ENCODE measurements at places on chromosomes 11 and 22. TPM values are rescaled to one million over a fixed set of nuclear protein-coding genes. Genes with fewer than 3 reads are reported as not detected.
A peak's percentile ranks its signal among the peaks of the same experiment; 100 is the strongest.

GRCh38 chr22:33853200-33854097 is 66.8 kb downstream of the LARGE1 start:
- H3K36me3 ChIP-seq: no peaks in the 10 kb centered on the region
- peak; percentile 32 for DNase-seq
- H3K4me1 ChIP-seq: no peaks in the 10 kb centered on the region
- H3K27ac ChIP-seq: no peak overlapping the region
- no peaks in the 10 kb centered on the region for H3K27me3 ChIP-seq

DNA sequence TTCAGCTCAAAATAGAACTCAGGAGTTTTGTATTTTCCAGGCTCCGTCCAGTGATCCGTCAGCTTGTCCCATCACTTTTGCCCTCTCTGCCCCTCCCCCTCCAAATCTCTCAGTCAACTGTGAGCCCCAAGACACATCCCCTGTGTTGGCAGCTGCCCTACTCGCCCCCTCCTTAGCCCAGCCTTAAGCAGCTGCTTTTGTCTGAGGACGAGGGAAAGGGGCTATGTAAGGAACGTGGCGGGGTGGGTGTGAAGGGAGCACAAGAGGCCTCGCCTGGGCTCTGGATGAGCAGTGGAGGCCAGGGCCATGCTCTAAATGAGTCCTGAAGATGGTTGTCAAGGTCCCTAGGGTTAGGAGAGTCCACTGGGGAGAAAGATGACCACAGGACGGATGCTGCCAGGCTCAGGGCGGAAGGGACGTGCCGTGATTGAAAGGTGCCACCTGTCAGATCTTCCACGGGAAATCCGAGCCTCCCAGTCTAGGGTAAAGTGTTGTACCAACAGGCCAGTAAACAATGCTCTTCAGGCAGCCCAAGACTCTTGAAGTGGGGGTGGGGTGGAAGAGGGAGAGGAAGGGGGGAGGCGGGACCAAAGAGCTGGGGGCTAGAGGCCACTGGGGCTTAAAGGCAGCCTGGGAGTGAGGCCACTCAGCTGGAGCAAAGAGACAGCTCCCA is at the start of gene SMTNL1:
Gene SMTNL1, plus strand, starts transcription at position 649 of the 673 bp plus-strand sequence. CDS start 5,048 bp downstream, outside the sequence.
- peaks cover 43% of the 10 kb centered on the region for H3K4me1 ChIP-seq
- no peaks in the 10 kb centered on the region for H3K27me3 ChIP-seq
- peak within 1 kb of the TSS; percentile 18 for H3K4me3 ChIP-seq
- peak within 1 kb of the TSS; percentile 58 for H3K27ac ChIP-seq
- H3K36me3 ChIP-seq: no peaks in the 10 kb centered on the region

DNA sequence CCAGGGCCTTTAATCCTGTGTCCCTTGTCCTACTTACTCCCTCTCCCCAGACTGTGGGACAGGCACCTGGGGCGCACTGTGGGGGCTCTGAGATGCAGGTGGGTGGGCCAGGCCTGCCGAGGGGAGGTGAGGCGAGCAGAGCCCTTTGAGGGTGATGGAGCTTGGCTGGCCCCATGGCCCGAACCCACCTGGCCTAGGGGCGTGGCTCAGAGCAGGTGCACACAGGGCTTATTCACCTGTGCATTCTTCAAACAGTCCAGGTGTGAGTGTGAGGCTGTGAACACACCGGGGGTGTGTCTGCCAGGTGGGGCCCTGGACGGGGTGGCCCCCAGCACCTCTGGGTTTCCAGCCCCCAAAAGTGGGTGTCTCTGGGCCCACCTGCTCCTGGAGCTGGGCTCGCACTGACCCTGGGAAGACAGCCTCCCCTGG is 9.0 kb upstream of the MUC5AC start:
- no peak overlapping the region for H3K27ac ChIP-seq
- H3K4me3 ChIP-seq: no peak overlapping the region
- no peak for DNase-seq
- H3K36me3 ChIP-seq: no peaks in the 10 kb centered on the region
- peaks cover 3% of the 10 kb centered on the region for H3K27me3 ChIP-seq
- peaks cover 18% of the 10 kb centered on the region for H3K4me1 ChIP-seq

Gene PYGM
- 8.0 TPM for total RNA-seq

DNA sequence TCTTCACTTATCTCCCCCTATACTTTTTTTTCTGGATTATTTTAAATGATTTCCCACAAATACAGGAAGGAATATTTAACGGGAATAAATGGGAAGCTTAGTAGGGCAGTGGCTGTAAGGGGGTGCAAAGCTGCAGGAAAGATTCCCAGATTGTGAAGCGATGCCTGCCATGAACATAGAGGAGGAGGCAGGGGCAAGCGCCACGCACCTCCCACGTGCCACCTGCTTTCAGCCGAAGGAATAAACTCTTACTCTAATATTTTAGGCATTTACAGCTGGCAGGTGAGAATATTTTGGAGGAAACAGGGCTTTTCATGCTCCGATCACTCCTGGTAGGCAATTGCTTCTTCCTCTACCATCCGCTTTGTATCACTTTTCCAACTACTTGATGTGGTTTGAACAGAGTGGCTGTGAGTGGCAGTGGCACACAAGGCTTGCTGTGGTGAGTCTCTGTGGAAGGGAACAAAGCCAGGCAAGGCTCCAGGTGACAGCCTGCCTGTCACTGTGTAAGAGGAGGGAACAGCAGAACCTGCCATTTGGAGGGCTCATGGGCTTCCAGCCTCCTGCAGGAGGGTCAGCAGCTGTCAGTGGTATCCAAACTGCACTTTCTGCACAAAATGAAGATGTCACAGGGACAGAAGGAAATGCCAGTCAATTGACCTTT is 54.5 kb upstream of the PLET1 start:
- no peak overlapping the region for H3K27ac ChIP-seq
- no peak overlapping the region for H3K4me3 ChIP-seq
- no peaks in the 10 kb centered on the region for H3K36me3 ChIP-seq

- no peaks in the 10 kb centered on the region for H3K36me3 ChIP-seq
- peak; percentile 38 for DNase-seq
- H3K27ac ChIP-seq: peak overlapping the region; percentile 17
- no peaks in the 10 kb centered on the region for H3K27me3 ChIP-seq
- no peak overlapping the region for H3K4me3 ChIP-seq
Observed at GRCh38 chr22:25496396-25497064, 67.9 kb upstream of the GRK3 start.

DNA sequence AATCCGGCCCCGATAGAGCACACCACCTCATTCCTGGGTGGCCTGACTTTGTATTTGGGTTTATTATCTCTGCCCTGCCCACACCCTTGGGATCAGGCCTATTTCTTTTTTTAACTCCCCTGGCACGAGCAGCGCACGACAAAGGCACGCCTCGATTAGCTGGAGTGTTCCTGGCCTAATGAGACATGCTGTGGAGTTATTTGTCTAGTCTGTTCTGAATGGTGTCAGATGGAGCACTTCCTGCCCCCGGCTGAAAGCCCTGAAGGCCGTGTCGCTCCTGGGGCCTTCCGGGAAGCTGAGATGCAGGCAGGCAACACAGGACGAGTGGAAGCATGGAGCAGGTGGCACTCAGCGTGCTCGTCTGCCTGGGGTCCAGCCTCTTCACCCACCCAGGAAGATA is 47.1 kb downstream of the LARGE1 start:
- no peak for DNase-seq
- H3K27me3 ChIP-seq: no peaks in the 10 kb centered on the region
- no peak overlapping the region for H3K27ac ChIP-seq
- H3K4me1 ChIP-seq: no peaks in the 10 kb centered on the region
- H3K4me3 ChIP-seq: no peak overlapping the region
- no peaks in the 10 kb centered on the region for H3K36me3 ChIP-seq

DNA sequence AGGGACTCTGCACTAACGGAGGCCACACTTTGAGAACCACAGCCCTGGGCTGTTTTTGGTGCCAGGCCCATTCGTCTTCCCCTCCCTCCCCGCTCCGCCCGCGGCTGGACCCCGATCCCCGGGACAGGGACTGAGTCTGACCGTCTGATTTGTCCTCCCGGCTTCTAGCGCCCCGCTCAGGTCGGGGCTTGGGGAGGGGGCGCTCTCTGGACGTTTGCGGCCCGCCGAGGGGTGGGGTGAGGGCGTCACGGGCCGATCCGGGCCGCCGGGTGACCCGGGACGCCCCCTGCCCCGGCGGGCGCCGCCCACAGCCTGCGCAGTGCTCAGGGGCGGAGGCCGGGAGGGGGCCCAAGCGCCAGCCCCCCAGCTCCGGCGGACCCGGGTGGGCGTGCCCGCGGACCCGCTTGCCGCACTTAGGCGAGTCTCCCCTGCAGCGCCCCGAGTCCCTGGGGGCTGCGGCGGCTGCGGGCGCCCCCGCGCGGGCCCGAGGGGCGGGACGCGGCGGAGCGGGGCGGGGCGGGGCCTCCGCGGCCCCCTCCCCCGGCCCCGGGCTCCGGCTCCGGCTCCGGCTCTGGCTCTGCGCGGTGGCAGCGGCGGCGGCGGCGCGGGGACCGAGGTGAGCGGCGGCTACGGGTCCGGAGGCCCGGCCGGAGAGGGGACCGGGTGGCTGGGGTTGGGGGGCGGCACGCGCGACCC is 33.7 kb upstream of the PRR5 start:
- no peaks in the 10 kb centered on the region for H3K27me3 ChIP-seq
- peak overlapping the region; percentile 55 for H3K4me3 ChIP-seq
- H3K36me3 ChIP-seq: no peaks in the 10 kb centered on the region
- no peaks in the 10 kb centered on the region for H3K4me1 ChIP-seq

Gene WBP2NL
- total RNA-seq: not detected

DNA sequence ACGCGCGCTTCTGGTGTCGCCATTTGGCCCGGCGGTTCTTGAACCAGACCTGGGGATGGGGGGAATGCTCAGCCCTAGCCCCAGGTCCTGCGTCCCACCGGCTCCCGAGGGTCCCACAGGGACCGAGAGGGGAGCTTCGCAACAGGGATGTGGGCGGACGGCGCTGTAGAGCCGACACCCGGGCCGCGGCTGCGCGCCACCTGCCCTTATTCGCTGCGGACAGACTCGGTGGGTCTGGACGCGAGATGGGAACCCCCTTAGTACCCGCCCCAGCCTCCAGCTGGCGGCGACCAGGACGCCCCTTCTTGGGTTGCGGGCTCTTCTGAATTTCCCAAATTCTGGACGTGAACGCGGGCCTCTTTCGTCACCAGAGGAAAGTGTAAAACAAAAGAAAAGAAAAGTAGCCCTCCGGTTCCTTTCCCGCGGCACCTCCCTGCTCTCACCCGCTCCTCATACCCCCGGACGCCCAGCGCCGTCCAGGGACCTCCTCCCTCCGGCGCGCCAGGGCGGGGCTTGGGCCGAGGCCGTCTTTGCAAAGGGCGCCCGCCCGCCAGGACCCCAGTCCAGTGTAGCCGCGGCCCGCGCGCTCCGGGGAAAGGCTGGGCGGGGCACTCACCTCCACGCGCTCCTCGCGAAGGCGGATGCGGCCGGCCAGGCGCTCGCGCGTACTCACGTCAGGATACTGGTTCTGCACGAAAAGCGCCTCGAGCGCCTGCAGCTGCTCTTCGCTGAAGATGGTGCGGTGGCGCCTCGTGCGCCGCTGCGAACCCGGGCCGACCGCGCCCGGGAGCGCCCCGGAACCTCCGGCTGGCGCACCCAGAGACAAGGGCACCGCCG is 827 bp downstream of the GSC2 start:
- H3K27me3 ChIP-seq: 0 out of 2 replicates have a peak, but pooled peaks cover 3% of the 10 kb centered on the region
- no peak for DNase-seq

DNA sequence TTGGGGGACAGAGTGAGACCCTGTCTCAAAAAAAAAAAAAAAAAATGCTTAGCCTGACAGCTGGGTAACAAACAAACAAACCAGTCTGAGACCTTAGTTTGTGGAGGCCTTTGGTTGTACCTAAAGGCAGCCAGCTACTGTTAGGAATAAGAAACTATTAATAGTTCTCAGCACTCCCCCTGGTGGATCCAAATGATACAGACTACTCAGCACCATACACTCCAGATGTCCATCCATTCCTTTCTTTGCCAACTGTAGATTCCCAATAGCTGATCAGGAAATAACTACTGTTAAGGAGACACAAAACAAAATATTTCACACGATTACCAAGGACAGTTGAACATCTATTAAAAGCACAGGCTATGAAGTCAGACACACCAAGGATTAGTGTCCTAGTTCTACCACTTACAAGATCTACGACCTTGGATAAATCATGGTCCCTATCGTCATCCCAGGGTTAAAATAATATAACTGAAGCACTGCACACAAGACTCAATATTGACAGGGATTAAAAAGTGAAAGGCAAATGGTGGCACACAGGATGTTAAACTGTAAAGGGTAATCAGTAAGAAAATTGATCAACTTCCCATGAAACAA is 17.2 kb downstream of the CLDN25 start:
- no peaks in the 10 kb centered on the region for H3K4me1 ChIP-seq
- no peak overlapping the region for H3K27ac ChIP-seq
- no peak overlapping the region for H3K4me3 ChIP-seq

DNA sequence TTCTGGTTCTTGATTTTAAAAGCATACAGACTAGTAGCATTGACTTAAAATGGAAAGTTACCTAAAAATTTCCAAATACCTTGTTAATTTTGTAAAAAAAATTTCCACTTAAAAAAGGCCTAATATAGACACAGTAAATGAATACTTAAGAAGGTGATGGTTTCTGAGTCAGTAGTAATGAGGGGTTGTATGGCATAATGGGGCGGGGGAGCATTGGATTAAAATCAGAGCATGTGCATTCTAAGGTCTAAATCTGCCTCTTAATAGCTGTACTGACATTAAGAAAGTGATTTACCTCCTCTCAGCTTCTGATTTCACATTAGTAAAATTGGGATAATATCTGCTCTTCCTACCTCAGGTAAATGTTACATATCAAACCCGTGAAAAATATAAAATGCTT is 446.5 kb downstream of the AASDHPPT start:
- no peaks in the 10 kb centered on the region for H3K27me3 ChIP-seq
- no peaks in the 10 kb centered on the region for H3K4me1 ChIP-seq
- DNase-seq: no peak
- no peak overlapping the region for H3K27ac ChIP-seq
- no peak overlapping the region for H3K4me3 ChIP-seq
- no peaks in the 10 kb centered on the region for H3K36me3 ChIP-seq

Gene RIMBP3C
- 0.28 TPM for total RNA-seq

Gene TSKU
- 18.2 TPM for total RNA-seq

DNA sequence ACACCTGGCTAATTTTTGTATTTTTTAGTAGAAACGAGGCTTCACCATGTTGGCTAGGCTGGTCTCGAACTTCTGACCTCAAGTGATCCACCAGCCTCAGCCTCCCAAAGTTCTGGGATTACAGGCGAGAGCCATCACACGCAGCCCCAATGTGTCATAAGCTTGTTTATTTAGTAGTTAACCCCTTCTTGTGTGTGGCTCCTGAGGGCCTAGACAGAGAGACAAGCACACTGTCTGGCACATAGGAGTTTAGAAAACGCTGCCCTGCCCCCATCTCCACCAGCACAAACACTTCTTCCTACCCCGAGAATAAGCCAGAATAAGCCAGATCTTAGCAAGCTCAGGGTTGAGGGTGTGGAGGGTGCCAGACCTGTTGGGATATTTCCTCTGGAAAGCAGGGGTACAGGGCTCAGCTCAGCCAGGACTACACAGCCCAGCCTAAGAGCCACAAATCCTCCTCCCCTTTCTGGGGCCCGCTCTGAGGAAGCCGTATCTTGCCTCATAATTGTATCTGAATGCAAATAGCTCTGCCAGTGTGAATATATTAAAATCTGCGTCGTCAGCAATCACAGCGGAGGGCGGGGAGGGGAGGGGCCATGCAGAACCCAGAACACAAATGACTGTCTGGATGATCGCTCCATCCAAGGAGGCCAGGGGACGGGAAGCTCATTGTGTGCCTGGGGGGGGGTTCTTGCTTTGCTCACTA is 247.3 kb downstream of the MN1 start:
- H3K27me3 ChIP-seq: no peaks in the 10 kb centered on the region
- peak; percentile 26 for DNase-seq
- no peak overlapping the region for H3K27ac ChIP-seq
- peaks cover 3% of the 10 kb centered on the region for H3K4me1 ChIP-seq
- no peaks in the 10 kb centered on the region for H3K36me3 ChIP-seq

Data from SJCRH30 (cell line).